ENCODE measurements at places on chromosomes 12 and 14. TPM values are rescaled to one million over a fixed set of nuclear protein-coding genes. Genes with fewer than 3 reads are reported as not detected.

The CCDC60 gene
- not detected for total RNA-seq

The MYH6 gene
- total RNA-seq: 0.10 TPM

The GZMB gene
- total RNA-seq: 1.6 TPM

The RHOF gene
- 7.4 TPM for total RNA-seq

The EPS8 gene
- 16.8 TPM for total RNA-seq

The RDH5 gene
- total RNA-seq: 2.6 TPM

The MAP1LC3B2 gene
- 0.80 TPM for total RNA-seq

The MARK3 gene
- total RNA-seq: 111 TPM

The ESR2 gene
- total RNA-seq: 0.88 TPM

The NEDD1 gene
- total RNA-seq: 32.1 TPM

The CHFR gene
- total RNA-seq: 29.0 TPM

The LBHD2 gene
- total RNA-seq: not detected

The MSRB3 gene
- 13.2 TPM for total RNA-seq

The SLCO1B1 gene
- not detected for total RNA-seq

The TRPV4 gene
- total RNA-seq: 2.0 TPM

The ADCY6 gene
- 43.6 TPM for total RNA-seq

The AQP5 gene
- total RNA-seq: not detected

The C14orf132 gene
- 54.1 TPM for total RNA-seq

The FIGNL2 gene
- total RNA-seq: 4.1 TPM

The COQ10A gene
- 17.4 TPM for total RNA-seq

The OR6C2 gene
- not detected for total RNA-seq

The PLEKHG7 gene
- total RNA-seq: 0.37 TPM

The SLC6A13 gene
- 1.2 TPM for total RNA-seq

The PROX2 gene
- total RNA-seq: 1.00 TPM
